SHP77 treated with DMSO at 0.1 percent for 48 hours (cell line): ENCODE measurements at places on chromosomes 13 and 19.

GRCh38 chr19:36686365-36687213 is 823 bp upstream of the ZNF567 start:
- no peak for DNase-seq

- DNase-seq = no peak
Measured at GRCh38 chr19:46466536-46467196, 4.7 kb downstream of the PNMA8A start.

- DNase-seq = no peak
Measured at GRCh38 chr19:34254046-34254697, at the start of gene GARRE1. GARRE1 (plus strand) TSS chr19:34254554; CDS start chr19:34300474, 45,920 bp downstream.

DNA sequence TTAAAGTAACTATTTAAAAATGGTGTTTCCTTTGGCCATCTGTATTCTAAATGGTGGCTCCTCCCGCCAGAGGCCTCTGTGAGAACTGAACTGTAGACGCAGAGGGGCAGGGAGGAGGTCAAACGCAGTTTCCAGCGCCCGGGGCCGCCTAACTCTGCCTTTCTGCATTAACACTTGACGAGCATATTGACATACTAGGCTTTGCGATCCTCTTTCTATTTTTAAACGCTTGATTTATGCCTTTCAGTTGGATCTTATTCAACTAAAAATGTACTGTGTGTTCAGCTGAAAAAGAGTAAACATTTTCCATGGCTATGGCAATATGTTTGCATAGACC is 74.7 kb downstream of the SPACA7 start:
- DNase-seq = peak; percentile 90

- DNase-seq = no peak
Measured at GRCh38 chr19:29497241-29497640, 28.6 kb upstream of the VSTM2B start.

- no peak for DNase-seq
Measured at GRCh38 chr19:14516048-14516534, 2.1 kb downstream of the DNAJB1 start.

- DNase-seq = no peak
Measured at GRCh38 chr13:26377038-26377437, 123.1 kb downstream of the CDK8 start.

DNA sequence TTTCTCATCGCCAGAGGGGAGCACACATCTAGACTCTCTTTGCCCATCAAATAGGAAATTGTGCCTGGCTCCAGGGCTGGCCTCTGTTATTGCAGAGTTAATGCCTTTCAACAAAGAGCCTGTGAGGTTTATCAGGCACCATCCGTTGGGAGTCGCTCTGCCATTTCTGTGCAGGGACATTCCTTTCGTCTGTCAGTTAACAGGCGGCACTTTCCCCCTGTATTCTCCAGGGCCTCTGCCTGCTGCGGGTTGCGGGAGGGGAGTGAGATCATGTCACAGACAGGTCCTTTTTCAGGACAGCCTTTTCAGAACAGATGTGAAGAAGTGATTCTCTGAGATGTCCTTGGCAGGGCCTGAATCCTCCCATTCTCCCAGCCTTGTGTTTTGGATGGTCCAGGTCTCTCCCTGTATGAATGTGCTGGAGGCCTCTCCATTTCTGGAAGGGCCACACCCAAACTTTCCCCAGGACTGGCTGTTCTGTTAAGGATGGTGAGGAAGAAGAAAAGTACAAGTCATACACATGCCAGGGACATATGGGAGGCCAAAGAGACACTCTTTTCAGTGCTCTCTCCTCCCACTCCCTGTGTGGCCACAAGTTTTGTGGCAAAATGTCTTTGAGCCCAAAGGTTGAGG is 14.9 kb downstream of the SERP2 start:
- DNase-seq = no peak

DNA sequence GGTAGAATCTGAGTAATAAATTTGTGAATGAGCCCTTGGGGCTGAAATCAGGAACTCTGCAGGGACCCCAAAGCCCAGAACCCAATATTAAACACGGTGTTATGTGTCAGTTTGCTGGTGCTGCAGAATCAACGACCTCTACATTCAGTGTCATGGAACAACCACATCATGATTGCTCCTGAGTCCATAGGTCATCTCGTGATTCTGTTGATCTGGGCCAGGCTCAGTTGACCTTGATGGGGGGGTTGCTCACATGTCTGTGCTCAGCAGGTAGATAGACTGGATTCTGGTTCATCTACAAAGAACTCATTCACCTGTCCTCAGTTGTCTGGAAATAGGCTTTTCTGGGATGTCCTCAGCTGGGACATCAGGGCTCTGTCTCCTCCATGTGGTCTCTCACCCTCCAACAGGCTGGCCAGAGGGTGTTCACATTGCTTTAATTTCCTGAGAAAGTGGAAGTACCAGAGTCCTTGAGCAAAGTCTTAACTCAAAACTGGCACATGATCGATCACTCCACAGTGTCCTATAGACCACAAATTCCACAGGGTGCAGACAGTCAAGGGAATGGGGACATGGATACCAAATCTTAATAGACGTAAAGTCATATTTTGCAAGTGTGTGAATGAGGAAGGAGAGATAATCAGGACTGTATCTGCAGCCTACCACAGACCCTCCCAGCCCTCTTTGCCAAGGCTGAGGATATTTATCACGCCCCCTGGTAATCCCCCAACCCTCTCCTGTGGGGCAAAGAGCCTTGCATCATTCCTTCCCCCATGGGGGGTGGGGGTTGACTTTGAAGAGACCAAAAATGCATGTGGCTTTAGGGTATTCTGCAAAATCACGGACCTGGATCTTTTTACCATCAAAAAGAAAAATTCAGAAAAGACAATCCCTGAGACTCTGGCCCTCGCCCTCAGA is 39.3 kb upstream of the IGFL1 start:
- DNase-seq = no peak

- no peak for DNase-seq
Measured at GRCh38 chr13:22915442-22916082, 265.2 kb upstream of the SGCG start.

DNA sequence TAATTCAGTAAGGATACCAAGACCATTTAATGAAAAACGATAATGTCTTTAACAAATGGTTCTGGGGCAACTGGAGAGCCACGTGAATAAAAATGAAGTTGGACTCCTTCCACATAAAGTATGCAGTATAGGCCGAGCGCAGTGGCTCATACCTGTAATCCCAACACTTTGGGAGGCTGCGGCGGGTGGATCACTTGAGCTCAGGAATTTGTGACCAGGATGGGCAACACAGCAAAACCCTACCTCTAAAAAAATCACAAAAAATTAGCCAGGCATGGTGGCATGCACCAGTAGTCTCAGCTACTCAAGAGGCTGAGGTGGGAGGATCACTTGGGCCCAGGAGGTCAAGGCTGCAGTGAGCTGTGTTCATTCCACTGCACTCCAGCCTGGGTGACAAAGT is 20.6 kb upstream of the CD33 start:
- DNase-seq = no peak

DNA sequence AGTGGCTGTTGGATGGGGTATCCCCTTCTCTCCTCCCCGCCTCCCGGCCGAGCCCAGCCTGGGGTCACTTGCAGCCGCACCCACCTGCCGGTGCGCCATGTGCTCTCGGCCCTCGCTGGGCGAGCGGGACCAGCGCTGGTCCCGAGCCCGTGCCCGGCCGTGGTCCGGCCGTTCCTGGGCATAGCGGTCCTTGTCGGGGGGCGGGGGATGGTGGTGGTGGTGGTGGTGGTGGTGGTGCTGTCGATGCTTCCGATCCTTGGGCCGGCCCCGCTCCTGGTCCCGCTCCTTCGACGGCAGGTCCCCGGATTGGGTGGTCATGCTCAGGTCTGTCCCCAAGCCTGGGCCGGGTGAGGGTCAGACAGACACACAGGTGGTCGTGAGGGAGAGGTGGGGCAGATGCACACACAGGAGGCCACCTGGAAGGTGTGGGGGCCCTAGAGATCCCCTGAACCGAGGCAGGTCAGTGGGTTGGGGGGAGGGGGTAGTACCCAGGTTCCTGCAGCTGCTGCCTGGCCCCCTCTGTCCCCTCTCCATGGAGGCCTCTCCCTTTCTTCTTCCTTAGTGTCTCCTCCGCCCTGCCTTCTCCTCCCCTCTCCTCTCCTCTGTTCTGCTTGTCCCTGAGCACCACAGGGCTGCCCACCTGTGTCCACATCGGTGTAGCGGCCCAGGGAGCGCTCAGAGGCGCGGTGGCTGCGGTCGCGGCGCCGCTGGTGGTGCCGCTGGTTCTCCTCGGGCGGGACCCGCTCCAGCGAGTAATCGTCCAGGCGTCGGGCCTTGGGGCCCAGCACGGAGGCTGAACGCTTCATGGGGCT is 58.7 kb downstream of the IER2 start:
- DNase-seq = no peak

DNA sequence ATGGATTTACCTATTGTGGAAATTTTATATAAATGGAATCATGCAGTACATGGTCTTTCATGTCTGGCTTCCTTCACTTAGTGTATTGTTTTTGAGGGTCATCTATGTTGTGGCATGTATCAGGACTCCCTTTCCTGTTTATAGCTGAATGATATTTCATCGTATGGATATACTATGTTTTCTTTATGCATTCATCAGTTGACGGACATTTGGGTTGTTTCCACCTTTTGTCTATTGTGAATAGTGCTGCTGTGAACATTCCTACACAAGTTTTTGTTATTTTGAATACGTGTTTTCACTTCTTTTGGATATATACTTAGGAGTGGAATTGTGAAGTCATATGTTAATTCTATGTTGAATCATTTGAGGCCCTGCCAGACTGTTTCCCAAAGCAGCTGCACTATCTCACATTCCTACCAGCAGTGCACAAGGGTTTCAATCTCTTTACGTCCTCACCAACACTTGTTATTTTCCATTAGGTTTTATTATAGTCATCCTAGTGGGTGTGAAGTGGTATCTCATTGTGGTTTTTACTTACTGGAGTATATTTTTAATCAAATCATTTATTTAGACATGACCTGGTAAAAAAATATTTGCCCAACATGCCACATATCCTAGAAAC is 262.7 kb downstream of the DLEU7 start:
- no peak for DNase-seq

- no peak for DNase-seq
Measured at GRCh38 chr19:45640849-45641273, 1.7 kb upstream of the EML2 start.

GRCh38 chr19:2546128-2547032 is 70.5 kb downstream of the GADD45B start:
- DNase-seq = no peak

- no peak for DNase-seq
Measured at GRCh38 chr19:51125421-51126075, 842 bp downstream of the SIGLEC9 start.

DNA sequence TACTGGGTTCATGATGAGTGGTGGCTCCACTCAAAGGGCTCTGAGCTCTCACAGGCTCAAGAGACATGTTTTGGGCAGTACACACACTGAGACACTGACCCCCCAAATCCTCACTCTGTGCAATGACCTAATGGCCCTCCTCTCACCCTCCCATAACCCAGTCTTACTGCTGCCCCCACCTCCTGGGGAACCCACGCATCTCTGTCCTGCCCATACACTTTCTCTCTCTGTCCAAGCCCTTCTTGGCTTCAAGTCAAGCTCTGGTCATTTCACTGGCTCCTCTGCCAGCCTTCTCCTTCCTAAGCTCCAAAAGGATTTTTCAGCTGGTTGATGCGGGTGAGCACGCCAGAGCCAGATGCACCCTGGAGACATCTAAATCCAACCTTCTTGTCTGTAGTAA is 187.9 kb upstream of the TSHZ3 start:
- DNase-seq = no peak

DNA sequence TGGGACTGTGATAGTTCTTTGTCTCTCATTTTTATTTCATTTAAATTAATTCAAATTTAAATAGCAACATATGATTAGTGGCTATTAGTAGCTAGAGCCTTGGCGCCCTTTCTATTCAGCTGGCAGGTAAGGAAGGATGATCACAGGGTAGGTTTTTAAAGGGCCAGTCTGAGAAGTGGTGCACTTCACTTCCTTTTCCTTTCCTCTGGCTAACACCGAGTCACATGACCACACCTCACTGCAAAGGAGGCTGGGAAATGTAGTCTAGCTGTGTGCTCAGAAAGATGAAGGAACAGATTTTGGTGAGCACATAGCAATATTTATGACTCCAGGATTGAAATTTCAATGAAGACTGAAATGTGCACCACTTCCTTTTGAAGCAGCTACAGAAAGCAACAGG is 128.7 kb downstream of the TSHZ3 start:
- DNase-seq = no peak

DNA sequence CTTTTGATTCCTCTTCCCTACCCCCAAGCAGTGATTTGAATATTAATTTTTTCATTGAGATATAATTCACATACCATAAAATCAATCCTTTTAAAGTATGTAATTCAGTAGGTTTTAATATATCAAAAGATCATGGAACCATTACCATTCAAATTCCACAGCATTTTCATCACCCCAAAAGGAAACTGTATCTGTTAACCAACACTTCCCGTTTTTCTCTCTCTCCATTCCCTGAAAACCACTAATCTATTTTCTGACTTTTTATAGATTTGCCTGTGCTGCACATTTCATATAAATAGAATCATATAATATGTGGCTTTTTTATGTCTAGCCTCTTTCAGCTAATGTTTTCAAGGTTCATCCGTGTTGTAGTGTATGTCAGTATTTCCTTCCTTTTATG is 107.1 kb downstream of the PAN3 start:
- DNase-seq = no peak

- no peak for DNase-seq
Measured at GRCh38 chr13:26476782-26477142, 80.7 kb upstream of the WASF3 start.

- DNase-seq = no peak
Measured at GRCh38 chr13:40629678-40630384, 36.6 kb downstream of the FOXO1 start.

GRCh38 chr13:75416327-75417011 is 65.5 kb downstream of the TBC1D4 start:
- no peak for DNase-seq

- no peak for DNase-seq
Measured at GRCh38 chr13:29165840-29166239, 345.7 kb downstream of the MTUS2 start.

DNA sequence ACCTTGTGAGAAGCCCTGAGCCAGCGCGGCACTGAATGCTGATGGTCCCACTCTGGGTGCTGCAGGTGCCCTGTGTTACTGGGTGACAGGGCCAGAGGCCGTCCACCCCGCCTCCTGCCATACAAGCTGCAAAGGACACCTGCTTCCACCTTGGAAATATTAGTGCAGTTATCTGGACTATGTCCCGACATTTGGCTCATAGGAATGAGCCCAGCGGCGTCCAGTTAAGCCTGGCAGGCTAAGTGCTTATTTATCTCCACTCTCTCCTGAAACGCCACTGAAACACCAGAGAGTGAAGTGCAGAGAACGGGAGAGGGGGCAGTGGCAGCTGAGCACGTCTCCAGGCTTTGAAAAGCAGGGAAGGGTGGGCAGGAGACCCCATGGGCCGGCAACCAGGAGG is 145.8 kb downstream of the KDM4B start:
- no peak for DNase-seq

GRCh38 chr13:50072676-50073075 is 57.4 kb downstream of the KCNRG start:
- DNase-seq = no peak
